ENCODE measurements at places on chromosomes 7 and 10.

DNA sequence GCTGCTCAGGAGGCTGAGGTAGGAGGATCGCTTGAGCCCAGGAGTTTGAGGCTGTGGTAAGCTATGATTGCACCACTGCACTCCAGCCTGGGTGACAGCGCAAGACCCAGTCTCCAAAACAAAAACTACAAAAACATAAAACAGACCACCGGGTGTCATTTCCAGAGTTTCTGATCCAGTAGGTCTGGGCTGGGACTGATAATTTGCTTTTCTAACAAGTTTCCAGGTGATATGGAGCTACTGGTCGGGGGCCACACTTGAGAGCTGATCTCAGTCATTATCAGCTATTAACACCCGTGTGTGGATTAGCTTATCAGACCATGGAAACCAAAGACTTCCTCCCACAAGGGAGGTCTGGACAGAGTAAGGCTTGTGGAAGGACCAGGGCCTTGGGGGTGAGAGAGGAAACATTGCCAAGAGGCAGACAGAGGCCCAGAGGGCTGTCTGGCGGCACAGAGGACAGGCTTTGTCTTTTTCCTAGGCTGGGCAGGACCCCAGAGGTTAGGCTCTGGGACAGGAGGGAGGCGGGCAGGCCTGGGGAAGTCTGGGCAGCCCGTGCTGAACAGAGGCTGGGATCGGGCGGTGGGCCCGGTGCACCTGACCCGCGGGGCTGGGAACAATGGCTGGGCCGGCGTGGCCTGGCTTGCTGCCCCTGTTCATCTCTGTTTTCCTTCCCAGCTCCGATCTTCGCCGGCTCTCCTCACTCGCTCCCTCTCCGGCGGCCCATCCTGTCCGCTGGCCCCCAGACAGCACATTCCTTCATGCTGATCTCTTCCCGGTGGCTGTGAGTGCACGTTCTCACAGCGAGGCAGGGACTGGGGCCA is 25.2 kb downstream of the TMEM270 start:
- peak; percentile 66 for DNase-seq

DNA sequence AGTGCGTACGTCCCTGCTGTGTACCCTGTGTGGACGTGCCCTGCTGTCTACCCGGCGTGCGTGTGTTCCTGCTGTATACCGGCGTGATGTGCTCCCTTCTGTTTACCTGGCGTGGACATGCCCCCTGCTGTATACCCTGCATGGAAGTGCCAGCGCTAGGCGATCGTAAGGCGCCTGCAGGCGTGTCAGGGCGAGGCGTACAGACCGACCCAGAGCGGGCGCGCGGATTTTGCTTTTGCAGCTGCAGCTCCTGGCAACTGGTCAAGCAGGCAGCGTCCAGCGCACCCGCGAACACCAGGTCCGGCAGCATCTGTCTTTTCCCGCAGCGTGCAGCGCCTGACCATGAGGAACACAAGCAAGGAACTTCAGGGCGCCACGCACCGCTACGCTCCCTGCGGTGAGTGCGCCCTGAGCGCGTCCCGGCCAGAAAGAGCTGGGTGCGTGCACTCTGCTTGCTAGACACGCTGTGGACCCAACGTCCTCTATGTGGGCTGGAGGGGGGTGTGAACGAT is 680 bp downstream of the C7orf57 start:
- DNase-seq: peak; percentile 43

DNA sequence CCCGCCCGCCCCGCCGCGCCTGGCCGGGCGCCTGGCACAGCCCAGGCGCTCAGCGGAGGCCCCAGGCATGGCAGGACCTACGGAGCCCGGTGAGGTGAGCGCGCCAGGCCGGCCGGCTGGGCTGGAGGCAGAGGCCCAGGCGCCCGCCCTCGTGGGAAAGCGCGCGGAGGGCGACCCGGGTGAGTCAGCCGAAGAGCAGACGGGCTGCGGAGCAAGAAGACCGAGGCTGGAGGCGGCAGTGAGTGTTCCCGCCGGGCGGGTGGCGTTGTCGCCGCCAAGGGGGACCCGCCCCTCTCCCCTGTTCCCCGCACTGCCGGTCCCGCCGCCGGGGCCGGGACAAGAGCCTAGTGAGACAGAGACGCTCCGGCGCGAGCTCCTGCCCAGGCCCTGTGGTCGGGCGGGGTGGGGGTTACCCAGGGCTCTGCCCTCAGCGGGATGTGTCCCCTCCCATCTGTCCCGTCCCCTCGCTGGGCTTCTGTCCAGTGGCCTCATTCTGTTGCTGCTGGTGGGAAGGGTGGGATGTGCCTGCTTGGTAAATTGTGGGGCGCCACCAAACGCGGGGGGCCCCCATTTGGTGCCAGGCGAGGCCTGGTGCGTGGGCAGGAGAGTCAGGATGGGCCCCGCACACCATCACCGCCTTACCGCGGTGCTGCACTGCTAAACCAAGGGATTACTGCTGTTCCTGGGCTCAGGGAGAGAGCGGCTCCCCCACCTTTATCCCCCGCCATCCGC is 17.0 kb upstream of the NODAL start:
- DNase-seq: peak; percentile 93

DNA sequence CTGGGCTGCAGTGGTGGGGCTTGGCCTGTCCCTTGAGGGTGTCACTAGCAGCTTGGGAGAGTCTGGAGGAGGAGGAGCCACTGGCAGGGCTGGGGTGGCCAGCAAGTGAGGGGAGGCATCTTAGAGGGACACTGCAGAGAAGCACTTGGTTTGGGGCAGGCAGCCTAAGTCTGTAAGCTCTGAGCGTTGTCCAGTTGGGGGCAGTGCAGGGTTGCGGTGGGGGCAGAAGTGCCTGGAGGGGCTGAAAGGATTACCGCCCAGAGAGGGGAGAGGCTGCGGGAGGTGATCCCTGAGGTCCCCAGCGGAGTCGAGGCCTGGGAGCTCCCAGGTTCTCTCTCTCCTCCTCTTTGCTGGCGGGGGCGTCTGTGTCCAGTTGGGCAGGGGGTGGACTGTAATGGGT is 7.4 kb downstream of the ADCYAP1R1 start:
- DNase-seq: no peak

- no peak for DNase-seq
Measured at GRCh38 chr10:29563420-29564035, 71.2 kb downstream of the SVIL start.

- DNase-seq: peak; percentile 27
Measured at GRCh38 chr10:35079763-35080162, 10.4 kb downstream of the CUL2 start.

DNA sequence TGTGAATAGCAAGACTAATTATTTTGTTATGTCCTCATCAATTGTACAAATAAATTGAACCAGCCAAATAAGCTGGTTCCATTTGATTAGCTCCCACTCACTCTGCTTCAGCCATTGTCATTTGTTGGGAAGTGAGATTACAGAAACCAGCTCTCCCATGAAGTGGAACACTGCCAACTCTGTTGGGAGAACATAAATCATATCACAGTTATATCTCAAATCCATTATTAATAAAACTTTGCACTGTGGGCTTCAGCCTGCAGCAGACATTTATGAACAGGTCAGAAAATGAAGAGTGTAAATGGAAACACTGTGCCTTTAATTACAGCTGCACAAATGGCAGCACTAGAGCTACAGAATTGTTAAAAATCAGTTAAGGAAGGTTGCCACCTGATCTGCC is 46.7 kb upstream of the TEX47 start:
- DNase-seq: no peak

DNA sequence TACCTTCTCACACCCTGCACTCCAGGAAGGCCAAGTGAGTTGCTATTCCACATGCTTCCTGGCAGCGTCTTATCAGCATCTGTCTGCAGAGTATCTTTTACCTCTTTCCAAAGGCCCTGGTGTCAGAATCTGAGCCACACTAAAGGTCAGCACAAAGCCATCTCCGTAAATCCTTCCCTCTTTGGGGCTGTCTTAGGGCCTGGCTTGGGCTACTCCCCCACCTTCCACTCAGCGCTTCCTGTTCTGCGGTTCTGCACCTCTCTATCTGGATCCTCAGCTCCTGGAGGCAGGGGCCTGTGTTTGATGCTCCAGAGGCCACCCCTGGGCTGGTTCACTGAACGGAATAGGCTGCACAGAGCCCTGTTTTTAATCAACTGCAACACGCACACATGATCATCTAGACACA is 334.8 kb upstream of the GALNT17 start:
- no peak for DNase-seq

GRCh38 chr7:97680622-97681021 is 51.3 kb upstream of the TAC1 start:
- no peak for DNase-seq

- no peak for DNase-seq
Measured at GRCh38 chr10:56836659-56837058, 475.6 kb upstream of the ZWINT start.

DNA sequence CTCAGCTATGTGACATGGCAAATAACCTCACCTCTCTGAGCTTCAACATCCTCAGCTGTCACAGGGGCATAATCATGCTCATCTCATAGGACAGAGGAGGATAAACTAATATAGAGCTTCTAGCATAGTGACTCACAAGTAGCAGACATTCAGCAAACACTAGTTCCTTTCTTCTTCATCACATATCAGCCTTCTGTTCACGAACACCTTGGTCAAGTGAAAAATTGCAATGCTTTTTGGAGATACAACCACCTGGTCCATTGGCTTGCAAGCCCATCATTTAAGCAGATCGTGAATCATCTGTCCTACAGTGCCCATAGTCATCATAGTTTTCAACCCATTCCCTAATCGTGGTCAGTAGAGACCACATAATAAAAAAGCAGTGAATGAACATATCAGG is 277.9 kb upstream of the YAE1 start:
- DNase-seq: no peak

DNA sequence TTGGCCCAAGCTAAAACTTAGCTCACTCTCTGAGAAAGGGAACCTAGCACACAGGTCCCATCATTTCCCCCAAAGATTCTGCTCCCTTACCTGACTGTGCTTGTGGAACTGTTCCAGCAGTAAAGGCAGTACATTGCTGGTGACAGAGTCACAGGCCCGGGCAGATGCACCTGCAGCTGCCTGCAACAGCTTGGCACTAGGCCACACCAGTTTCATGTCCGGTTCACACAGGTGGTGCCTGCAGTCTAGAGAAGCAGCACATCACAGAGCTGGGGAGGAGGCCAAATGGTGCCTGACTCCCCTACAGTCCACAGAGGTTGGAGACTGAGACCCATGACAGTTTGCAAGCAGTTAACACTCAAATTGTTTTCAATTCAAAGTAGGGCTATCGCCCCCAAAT is 22.2 kb downstream of the ZDHHC16 start:
- DNase-seq: no peak

DNA sequence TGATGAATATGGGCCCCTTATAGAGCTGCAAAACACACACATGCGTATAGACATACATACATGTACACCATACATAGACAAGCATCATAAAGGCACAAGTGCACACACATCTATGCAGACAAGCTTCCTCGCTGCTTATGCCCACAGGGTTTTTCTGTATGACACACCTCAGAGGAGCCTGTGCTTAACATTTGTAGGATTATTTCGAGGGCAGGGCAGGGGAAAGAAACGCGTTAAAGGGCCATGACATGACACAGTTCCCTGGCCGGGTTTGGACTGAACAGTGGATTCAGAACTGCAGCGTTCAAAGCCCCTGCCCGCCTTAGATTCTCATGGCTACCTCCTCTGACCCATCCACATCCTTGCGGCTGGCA is 44.8 kb downstream of the CHST3 start:
- DNase-seq: no peak

GRCh38 chr7:69412331-69413146 is 185.7 kb upstream of the AUTS2 start:
- no peak for DNase-seq

DNA sequence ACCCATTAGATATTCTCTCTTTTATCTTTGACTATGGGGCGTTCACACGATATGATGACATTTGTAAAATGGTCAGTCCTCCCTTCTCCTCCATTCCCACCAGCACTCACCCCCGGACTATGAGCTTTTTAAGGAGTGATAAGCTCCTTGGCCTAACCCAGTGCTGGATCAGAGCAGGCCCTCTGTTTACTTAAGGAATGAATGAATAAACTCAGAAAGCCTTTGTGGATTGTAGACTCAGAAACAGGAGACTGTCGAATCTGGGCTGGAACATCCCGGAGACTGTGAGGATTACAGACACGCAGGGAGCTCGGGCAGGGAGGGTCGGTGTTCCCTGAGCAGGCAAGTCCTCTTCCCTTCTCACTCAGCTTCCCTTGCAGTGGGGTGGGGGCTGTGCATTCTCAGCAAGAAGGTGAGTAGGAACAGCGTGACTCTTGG is 6.8 kb upstream of the ZCCHC24 start:
- peak; percentile 61 for DNase-seq

- DNase-seq: peak; percentile 3
Measured at GRCh38 chr7:96995406-96996110, 9.8 kb upstream of the DLX6 start.

DNA sequence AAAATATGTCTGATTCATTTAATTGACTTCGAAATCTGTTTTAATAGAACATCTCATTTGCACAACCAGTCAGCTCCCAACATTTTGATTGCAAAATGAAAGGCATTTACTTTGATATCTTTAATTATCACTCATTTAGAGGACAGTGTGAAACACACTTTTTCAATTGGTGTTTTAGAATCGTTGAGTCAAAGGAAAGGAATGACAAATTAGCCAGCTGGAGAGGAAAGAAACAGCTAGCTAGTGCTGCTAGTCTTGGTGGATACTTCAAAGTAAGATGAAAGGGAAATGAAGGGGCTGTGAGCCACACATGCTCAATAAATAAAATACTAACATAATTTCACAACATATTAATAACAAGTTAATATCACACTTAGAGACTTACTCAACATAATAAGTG is 570.2 kb downstream of the PHTF2 start:
- peak; percentile 6 for DNase-seq

GRCh38 chr7:132348341-132348740 is 227.9 kb downstream of the PLXNA4 start:
- no peak for DNase-seq

DNA sequence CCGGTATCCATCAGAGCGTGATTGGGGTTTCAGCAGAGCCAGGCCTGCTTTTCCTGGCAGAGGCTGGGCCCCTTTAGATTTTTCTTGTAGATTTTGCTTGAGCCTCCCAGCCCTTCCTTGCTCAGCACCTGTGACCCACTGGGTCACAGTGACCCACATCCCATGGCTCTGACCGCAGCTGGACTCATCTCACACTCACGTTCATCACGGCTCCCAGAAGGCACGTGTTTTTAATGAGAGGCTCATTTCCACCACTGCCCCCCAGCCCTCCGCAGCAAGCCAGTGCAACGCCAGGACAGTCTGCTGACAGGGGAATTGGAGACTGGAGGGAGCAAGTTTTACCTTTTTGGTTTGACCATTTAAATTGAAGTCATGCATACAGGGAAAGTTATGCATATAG is 155.7 kb downstream of the CUX1 start:
- DNase-seq: no peak

DNA sequence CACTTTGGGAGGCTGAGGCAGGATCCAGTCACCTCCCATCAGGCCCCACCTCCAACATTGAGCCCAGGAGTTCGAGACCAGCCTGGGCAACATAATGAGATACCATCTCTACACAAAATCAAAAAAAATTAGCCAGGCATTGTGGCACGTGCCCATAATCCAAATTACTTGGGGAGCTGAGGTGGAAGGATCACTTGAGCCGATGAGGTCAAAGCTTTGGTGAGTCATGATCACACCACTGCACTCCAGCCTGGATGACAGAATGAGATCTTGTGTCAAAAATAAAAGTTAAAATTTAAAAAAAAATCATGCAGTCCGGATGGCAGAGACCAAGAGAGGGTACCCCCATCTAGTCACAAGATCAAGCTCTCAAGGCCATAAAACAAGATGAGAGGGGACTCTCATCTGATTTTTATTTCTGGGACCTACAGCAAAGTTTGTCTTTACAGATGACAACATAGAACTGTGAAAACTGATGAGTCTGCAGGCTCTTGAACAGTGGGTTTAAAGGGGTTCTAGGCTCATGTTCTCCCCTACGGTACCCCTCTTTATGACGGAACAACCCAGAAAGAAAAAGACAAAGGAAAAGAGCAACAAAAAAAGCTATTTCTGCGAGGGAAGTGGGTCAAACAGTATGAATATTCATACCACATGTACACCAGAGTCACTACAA is 28.9 kb upstream of the CREB3L2 start:
- no peak for DNase-seq
